ENCODE measurements at places on chromosomes 6 and 20. TPM values are rescaled to one million over a fixed set of nuclear protein-coding genes. Genes with fewer than 3 reads are reported as not detected.

GRCh38 chr6:47375426-47375825, 65.7 kb upstream of the TNFRSF21 start:
- DNase-seq = no peak

OR2H2 gene
- total RNA-seq = not detected

DNA sequence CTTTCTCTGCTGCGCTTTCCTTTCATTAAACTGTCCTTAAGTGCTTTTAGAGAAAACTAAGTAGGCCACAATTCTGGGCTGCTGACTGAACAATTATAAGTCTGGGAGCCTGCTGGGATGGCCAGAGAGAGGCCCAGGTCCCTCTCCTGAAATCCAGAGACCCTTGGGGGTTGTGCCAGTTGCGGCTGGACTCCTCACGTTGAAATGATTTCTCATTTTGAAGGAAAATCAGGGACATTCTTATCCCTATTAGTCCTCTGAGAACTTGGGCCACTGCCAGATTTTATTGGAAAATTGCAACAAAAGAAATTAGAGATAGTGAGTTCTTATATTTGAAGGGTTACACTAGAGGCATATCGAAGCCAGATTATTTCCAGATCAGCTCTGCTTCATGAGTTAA, 145.1 kb downstream of the CLIC5 start:
- no peak for DNase-seq

- peak; percentile 37 for DNase-seq
These were observed 472 bp upstream of the PAQR8 start for GRCh38 chr6:52361414-52361944.

GRCh38 chr6:3019065-3019464, 19.4 kb downstream of the NQO2 start:
- DNase-seq = no peak

DNA sequence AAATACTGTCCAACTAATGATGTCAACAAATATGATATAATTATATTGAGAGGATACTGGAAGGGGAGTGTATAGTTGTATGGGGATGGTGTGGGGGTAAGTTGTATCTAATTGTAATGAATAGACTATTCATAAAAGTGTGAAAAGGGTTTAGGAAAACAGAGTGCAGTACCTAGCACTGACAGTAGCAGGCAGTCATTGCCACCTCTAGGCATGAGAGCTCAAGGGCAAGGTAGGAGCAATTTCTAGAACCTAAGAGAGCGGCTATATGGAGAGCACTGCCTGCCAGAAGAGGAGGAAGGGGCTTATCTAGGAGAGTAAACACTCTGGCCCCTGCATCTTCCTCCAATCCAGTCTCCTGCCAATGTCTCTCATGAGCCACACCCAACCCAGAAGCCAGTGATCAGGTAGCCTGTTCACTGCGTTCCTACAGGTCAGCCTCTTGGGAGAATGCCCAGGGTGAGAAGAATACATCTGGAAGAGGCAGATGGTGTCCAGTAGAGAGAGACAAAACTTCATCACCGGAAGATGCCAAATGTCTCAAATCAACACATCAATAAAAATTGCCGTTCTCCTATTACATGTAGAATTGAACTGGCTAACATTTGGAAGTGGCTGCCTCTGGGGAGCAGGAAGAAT, 200.0 kb downstream of the LY86 start:
- DNase-seq = no peak

GRCh38 chr6:20706939-20707485, 172.8 kb downstream of the CDKAL1 start:
- DNase-seq = no peak

DNA sequence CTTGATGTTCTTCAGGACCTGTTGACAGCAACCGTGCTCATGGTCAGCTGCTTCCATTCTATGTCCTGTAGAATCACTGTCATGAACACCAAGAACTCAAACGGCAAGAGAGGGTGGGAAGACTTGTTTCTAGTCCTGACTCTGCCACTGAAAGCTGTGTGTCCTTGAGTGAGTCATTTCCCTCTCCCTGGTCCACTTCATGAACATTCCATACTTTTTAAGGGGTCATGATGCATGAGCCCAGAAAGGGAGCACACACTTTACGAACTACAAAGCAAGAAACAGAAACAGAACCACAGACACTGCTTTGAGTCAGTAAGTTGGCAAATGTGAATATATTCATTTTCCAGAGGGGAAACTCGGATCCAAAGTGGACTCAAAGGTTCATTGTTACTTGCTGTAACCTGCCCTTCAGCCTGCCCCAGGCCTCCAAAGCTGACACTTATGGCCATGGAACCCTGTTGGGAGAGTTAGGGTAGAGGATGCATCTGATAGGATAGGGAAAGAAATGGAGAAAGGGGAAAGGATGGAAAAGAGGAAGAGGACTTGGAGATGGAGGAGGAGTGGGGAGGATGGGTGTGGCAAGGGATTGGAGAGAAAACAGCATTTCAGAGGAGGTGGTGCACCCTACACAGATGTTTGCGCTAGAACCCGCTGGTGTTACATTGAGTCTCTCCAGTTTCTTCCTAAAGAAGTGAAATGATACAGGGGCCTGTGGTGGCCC, 129.8 kb downstream of the FOXO3 start:
- no peak for DNase-seq

Data from activated CD8-positive, alpha-beta T cell treated with anti-CD3 and anti-CD28 coated beads, Interleukin-2, amount 10 ng/mL, durations not matched to agents 7 days and 5 days (primary cell).